NCI-H510A (cell line): ENCODE measurements at places on chromosomes 7 and 10.
A peak's percentile ranks its signal among the peaks of the same experiment; 100 is the strongest.

- no peak for DNase-seq
Observed at GRCh38 chr10:132135053-132135872, 51.5 kb upstream of the DPYSL4 start.

- no peak for DNase-seq
Observed at GRCh38 chr7:150003304-150003810, 129.6 kb downstream of the ATP6V0E2 start.

DNA sequence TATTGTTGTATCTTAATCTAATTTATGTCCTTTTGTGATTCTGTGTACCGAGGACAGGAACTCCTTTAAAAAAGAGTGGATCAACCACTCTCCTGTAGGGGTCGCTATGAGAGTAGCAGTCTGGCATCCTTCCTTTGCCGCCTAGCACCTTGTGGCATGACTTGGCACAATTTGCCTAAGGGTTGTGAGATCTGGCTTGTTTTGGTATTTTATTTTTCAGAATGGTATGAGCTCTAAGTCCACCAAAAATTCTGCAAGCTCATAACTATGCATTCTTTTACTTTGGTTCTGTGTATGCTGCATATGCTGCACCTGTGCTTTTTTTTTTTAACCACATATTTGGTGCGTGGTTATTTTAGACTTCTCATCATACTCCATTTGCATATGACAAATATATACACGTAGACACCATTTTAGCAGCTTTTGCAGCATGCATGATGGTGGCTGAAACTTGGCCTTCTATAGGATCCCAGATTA is 112.8 kb downstream of the CDK14 start:
- DNase-seq = no peak

DNA sequence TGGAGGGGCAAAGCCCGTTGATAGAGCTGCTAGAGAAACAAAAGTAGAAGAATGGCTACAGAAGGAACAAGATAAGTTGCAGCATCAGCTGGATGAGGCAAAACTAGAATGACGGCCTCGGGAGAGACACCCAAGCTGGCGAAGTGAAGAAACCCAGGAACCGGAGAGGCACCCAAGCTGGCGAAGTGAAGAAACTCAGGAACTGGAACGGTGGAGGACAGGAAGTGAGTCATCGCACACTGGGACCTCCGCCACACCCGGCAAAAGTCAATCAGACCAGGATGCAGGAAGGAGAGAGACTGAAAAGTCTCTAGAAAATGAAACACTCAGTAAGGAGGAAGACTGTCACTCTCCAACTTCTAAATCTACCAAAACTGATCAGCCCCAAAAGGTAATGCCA is 133.0 kb upstream of the NEBL start:
- DNase-seq = no peak

- no peak for DNase-seq
Observed at GRCh38 chr7:17109020-17109419, 189.4 kb upstream of the AHR start.

DNA sequence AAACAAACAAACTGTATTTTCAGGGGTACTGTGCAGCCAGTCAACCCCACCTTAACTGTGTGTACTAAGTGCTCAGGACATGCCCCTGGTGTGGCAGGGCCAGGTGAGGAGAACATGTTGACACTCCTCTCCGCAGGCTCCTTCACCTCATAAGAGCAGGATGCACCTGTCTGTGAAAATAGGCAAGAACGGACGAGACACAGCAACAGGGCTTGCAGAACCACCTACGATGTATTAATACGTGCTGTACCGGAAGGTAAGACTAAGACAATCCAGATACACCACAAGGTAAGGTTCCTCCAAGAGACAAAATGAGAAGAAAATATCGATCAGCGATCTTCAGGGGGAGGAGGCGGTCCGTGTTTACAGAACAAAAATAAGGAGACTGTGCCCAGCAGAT is 65.8 kb upstream of the CAMK2B start:
- DNase-seq = peak; percentile 86

GRCh38 chr7:142668495-142668894 is 80.8 kb upstream of the PRSS1 start:
- no peak for DNase-seq

- DNase-seq = no peak
Observed at GRCh38 chr10:12690525-12691126, 310.9 kb downstream of the CCDC3 start.

GRCh38 chr7:54653905-54654304 is 105.1 kb downstream of the SEC61G start:
- DNase-seq = no peak

DNA sequence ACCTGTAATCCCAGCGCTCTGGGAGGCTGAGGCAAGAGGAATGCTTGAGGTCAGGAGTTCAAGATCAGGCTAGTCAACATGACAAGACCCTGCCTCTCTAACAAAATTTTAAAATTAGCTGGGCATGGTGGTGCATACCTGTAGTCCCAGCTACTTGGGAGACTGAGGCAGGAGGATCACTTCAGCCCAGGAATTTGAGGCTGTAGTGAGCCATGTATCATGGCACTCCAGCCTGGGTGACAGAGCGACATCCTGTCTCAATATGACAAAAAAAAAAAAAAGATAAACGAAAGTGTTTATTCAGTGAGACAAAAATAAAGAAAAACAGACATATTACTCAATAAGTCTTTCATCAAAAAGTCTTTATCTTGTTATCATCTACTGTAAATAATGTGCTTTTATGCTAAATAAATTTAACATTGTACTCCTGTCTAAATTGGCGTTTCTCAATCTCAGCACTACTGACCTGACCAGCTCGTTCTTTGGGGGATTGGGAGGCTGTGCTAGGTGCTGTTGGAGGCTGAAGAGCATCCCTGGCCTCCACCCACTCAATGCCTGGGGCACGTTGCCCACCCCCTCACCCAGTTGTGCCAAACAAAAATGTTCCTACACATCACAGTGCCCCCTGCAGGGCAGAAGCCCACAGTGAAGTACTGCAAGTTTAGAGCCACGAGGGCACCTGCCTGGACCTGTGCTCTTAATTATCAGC is 57.7 kb downstream of the NCAPG2 start:
- DNase-seq = no peak

GRCh38 chr10:5106553-5106952 is 12.3 kb downstream of the AKR1C3 start:
- DNase-seq = no peak

- DNase-seq = no peak
Observed at GRCh38 chr7:87935384-87935706, 1.3 kb downstream of the ADAM22 start.

DNA sequence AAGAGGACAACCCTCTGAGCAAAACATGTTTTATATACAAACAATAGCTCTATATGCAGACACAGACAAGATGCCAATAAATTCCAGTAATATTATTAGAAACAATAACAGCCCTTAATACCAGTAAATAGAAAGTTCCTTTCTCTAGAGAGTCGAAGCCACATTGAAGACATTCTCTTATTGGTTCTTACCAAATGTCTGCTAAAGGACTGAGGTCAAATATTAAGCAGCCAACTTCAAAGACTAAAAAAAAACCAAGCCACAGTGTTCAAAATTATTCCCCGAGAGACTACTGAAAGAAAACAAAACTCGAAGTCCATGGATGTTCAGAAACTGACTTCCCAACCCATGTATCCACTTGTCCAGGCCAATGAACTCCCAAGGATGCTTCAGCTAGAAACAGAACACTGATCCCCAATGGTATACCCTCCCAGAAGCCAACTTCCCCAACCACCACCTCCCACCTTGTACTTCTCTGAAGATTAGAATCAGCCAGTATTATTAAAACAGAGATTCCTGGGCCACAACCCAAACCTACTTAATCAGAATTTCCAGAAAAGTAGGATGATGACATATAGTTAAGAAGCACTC is 51.9 kb downstream of the FAM13C start:
- no peak for DNase-seq

DNA sequence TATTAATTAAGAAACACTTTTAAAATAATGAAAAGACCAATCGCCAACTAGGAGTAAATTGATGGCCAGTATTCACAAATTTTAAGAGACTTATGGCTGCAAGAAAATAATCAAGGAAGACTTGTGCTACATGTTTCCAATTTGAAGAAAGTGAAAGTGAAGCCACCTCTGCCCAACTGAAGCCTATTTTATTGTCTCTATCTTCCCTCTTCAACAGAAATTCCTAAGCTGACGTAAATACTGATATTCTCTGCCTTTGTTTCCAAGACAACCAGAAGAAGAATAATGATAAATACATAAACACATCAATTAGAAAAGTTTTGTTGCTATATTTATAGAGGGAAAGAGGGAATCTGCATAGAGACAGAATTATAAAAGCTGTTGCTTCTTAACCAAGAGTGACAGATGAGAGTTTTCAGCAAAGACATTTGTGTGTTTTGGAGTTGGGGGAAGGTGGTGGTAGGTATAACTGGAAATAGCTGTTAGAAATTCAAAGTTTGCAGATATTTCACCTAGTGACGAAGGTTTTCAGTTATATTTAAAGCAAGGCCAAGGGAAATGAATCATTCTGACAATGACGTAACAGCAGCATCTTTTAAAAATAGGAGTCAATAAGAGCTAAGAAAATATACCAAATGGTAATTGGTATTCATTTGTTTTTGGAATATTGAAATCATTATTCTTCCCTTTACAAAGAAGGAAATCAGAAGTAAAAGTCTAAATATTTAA is 576.6 kb upstream of the SORCS1 start:
- DNase-seq = no peak

- DNase-seq = no peak
Observed at GRCh38 chr10:71726580-71727104, 7.1 kb upstream of the C10orf105 start.

GRCh38 chr7:113159746-113160339 is 41.5 kb upstream of the SMIM30 start:
- DNase-seq = peak; percentile 4

GRCh38 chr10:87799860-87800259 is 18.2 kb downstream of the ATAD1 start:
- DNase-seq = no peak

DNA sequence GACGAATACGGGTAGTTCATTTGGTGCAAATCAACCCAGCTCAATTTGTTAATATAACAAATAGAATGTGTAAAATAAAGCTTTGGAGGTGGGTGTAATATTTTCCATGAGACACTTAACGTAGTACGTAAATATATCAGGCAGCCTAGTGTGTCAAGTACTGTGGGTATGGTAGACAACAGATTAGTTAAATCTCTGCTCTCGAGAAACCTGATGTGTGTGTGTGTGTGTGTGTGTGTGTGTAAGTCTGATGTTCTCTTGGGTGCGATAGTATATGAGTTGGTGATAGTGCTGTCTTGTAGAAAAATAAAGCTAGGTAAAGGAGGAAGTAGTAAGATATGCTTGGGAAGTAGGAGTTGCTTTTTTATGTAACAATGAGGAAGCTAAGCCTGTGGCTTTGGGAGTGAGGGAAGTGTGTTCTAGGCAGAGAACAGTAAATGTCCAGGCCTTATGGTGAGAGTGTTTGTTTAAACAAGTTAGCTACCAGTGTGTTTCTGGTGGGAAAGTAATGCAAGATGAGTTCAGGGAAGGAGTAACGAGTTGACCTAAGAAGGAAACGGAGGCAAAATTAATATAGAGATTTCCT is 26.1 kb downstream of the WAC start:
- no peak for DNase-seq

DNA sequence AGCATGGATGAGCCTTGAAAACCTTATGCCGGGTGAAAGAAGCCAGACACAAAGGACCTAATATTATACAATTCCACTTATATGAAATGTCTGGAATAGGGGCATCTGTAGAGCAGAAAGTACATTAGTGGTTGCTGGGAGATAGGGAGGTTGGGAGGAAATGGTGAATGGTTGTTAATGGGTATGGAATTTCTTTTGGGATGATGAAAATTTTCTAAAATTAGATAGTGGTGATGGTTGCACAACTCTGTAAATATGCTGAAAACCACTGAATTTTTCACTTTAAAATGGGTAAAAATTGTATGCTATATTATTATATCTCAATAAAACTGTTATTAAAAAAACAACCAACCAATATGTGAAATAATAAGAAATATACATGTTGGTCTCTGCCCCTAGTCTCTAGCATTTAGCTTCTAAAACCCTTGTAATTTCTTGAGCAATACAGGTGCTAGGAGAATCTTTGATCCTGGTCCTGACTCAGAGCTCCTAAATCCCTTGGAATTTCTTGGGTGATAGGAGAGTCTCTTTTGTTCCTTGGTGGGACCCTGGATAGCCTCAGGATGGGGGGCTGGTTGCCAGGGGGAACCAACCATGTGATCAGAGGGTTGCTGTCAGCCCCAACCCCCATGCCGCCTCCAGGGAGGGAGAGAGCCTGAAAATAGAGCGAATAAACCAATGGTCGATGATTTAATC is 64.0 kb downstream of the TACR2 start:
- DNase-seq = no peak

DNA sequence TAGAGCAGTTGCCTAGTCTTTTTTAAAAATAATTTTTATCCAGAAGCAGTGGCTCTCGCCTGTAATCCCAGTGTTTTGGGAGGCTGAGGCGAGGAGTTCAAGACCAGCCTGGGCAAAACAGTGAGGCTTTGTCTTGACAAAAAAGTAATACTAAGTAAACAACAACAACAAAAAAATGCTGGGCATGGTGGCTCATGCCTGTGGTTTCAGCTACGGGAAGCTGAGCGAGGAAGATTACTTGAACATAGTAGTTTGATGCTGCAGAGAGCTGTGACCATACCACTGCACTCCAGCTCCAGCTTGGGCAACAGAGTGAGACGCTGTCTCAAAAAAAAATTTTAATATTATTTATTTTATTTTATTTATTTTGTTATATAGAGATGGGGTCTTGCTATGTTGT is 31.3 kb upstream of the TPST1 start:
- no peak for DNase-seq

GRCh38 chr10:29081951-29082685 is 206.8 kb upstream of the LYZL1 start:
- DNase-seq = no peak

GRCh38 chr10:35386594-35387174 is 50.4 kb downstream of the CCNY start:
- no peak for DNase-seq

DNA sequence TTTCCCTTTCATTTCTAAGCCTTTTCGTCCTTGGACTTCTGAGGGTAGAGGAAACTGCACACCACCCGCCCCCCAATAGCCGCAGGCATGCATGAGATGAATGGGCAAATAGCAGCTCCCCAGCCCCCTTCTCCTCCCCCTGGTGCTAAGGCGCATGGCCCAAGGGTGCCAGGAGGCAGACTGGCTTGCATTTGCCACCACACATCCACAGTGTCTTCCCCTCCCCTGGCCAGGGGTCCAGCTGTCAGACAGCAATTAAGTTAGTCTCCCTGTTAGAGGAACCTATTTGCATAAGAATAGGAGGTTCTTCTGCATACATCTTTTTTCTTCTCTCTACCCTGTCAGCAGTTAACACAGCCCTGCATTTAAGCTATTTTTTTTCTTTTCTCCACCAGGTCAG is 20.2 kb downstream of the TOMM7 start:
- DNase-seq = no peak

DNA sequence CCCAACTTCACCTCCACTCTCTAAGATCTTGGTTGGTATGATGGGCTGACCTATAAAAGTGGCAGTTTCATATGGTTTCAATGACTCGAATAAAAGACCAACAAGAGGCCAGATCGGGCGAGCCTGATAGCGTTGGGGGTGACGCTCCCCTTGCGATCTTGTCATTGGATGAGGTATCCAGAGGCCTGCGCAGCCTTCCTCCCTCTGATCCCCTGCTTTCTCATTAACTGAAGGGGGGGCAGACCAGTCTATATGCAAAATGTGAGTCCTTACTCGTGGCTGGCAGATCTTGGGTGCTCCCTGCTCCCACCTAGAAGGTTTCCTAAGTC is 937 bp upstream of the COBL start:
- no peak for DNase-seq
